KG1 (cell line): ENCODE measurements at places on chromosomes 6 and 20.

GRCh38 chr6:93407186-93407585, 12.2 kb downstream of the EPHA7 start:
- DNase-seq = no peak

GRCh38 chr6:109456111-109456583, 575 bp upstream of the MICAL1 start:
- DNase-seq = no peak

- DNase-seq = no peak
These were observed 5.1 kb upstream of the EPB41L1 start for GRCh38 chr20:36149469-36149868.

DNA sequence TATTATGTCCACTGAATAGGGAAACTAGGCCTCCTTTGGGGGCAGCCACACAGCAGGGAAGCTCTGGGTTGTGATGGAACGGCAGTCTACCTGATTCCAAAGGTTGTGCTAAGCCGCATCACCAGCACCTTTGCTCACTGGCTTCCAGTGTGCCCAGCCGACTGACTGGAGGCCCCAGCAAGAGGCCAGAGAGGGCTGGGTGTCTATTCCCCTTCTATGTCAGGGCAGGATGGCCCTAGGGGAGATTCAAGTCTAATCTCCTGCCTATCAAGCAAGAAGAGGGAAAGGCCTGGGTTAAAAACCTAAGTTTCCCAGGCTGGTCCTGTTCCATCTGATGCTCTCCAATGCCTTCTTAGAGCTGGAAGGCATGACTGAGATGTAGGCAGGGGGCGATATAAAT, 53.6 kb downstream of the JPH2 start:
- DNase-seq = no peak
